Stimulated activated CD8-positive, alpha-beta memory T cell treated with anti-CD3 and anti-CD28 coated beads, Interleukin-12 subunit alpha, Interleukin-12 subunit beta, amount 100 ng/mL, for 1 hour (primary cell): ENCODE measurements at places on chromosomes 16 and 17.

DNA sequence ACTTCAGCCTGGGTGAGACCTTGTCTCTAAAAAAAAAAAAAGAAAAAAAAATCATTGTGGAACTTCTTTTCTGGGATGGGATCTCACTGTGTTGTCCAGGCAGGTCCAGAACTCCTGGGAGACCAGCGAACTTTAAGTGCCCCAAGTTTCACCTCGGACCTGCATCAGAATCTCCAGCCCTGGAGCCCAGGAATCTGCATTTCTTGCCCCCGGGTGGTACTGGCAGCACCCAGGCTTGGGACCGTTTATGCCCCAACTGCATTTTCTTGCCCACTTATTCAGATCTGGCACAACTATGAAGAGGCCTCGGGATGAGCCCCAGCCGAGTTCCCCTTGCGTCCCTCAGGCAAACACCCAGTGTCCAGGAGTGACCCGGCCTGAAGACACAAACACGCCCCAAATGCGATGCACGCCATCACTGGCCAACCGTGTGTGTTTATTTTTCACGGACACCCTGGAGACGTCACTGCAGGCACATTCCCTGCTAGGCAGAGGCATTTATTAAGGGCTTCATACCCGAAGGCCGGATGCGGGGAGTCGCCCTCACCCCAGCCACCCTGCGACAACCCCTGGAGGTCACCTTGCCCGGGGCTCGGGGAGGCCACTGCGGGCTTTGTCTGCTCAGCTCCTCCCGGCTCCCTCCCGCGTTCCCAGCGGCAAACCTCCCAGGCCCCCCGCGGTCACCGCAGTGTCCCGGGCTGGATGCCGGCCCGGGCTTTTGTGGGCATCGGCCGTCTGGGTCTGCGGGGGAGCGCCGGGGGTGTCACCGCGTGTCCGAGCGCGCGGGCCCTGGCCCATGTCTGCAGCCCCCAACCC lies 684 bp upstream of the SPIRE2 start:
- DNase-seq: no peak

DNA sequence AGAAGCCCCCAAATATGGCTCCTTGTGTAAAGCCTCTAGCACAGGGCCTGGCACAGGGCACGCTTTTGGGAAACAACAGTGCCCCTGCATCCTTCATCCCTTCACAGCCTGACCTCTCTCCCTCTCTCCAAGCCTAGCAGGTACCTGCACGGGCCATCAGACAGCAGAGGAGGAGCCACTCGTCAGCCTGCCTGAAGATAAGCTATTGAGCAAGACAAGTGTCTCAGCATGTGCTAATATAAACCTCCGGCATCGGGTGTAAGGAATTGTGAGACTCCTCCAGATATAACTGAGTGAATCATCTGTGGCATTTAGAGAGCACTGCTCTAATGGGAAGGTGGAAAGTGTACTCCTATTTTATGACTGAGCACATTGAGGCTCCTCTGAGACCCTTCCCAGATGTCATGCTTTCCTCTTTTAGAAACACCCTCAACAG lies 38.3 kb downstream of the TBX4 start:
- DNase-seq: no peak

- DNase-seq: no peak
Measured at GRCh38 chr16:89498839-89499238, 8.5 kb upstream of the ANKRD11 start.

DNA sequence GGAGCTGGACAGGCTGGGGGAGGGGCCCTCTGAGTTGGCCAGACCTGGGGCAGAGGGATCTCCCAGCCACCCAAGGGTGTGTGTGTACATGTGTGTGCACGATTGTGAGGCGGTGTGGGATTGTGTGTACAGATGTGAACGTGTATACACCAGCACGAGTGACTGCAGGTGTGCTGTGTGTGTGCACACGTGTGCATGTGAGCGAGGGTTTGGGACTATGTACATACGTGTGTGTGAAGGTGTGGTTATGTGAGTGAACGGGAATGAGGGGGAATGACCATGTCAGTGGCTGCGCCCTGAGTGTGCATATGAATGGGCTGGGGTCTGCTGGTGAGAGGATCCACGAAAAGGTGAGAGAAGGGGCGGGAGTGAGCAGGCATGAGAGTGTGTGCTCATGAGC lies 22.4 kb upstream of the TAC4 start:
- no peak for DNase-seq

DNA sequence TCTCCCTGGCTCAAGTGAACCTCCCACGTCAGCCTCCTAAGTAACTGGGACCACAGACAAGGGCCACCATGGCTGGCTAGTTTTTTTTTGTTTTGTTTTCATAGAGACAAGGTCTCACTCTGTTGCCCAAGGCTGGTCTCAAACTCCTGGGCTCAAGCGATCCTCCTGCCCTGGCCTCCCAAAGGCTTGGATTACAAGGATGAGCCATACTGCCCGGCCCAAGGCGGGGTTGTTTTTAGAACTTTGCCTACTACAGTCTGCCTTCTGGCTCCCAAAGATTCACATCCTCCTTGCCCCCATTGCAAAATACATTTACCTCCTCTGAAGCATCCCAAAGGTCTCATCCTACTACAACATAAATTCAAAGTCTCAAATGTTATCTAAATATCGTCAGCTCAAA lies 49.5 kb upstream of the PHOSPHO1 start:
- no peak for DNase-seq

DNA sequence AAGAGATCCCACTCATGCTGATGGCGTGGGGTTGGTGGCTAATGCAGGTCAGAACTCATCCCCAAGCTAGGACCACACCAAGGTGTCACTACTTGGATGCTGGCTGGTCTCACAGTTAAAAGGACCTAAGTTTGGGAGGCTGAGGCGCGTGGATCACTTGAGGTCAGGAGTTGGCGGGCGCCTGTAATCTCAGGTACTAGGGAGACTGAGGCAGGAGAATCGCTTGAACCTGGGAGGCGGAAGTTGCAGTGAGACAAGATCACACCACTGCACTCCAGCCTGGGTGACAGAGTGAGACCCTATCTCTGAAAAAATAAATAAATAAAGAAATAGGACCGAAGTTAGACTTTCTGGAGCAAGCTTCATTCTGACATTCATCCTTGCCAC lies 6.6 kb upstream of the CDC42EP4 start:
- DNase-seq: no peak

- no peak for DNase-seq
Measured at GRCh38 chr17:38918129-38918913, 7.1 kb upstream of the LASP1NB start.

- peak; percentile 79 for DNase-seq
Measured at GRCh38 chr17:63698886-63699637, 863 bp downstream of the LIMD2 start.

- DNase-seq: no peak
Measured at GRCh38 chr17:1460233-1460632, 4.2 kb upstream of the CRK start.

DNA sequence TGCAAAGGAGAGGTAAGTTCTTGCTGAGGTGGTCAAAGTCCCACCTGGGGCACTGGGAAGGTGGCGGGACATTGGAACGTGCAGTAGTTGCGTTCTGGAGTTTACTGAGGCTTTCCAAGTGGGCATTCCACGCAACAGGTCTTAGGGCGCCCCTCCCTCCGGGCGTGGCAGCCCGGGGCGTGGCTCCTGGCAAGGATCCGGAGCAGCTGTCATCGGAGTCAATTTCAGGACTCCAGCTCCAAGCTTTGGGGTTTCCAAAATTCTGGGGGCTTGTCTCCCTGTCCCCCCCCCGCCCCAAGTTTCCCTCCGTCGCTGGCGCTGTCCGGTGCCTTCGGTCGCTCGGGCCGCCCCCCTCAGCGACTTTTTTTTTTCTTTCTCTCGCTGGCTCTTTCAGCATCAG lies 43.1 kb upstream of the AMZ2 start:
- DNase-seq: no peak

GRCh38 chr17:17872547-17873345 lies 36.0 kb upstream of the SREBF1 start:
- no peak for DNase-seq

DNA sequence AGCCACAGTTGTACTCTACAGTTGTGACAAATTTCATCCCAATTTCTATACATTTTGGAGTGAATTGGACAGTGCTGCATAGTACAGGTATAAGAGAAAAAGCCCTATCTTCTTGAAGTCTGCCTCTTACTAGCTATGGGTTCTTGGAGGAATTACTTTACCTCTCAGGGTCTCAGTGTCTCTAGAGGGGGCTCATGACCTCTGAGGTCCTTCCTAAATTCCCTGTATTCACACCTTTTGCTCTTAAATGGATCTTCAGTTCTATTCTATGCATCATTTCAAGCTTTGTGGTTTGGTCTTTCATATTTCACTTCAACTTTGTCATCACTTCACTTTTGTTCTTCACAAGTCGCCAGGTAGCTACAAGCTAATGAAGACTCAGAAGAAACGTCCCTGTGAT lies 71.2 kb upstream of the ERCC4 start:
- no peak for DNase-seq

DNA sequence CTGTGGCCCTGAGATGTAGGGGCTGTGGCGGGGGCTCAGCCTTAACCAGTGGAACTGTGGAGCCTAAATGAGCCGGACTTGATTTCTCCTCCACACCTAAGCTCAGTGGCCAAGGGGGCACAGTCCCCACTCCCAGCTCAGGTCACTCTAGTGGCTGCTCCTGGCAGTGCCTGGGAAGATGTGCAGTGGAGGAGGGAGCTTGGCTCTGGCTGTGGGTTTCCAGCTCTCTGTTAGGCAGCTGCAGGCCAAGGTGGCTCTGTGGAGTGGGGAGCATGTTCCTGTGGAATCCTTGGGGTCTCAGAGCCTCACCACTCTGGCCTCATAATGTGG lies 76.3 kb downstream of the AMFR start:
- no peak for DNase-seq

- no peak for DNase-seq
Measured at GRCh38 chr17:57006040-57006439, 28.1 kb downstream of the SCPEP1 start.

DNA sequence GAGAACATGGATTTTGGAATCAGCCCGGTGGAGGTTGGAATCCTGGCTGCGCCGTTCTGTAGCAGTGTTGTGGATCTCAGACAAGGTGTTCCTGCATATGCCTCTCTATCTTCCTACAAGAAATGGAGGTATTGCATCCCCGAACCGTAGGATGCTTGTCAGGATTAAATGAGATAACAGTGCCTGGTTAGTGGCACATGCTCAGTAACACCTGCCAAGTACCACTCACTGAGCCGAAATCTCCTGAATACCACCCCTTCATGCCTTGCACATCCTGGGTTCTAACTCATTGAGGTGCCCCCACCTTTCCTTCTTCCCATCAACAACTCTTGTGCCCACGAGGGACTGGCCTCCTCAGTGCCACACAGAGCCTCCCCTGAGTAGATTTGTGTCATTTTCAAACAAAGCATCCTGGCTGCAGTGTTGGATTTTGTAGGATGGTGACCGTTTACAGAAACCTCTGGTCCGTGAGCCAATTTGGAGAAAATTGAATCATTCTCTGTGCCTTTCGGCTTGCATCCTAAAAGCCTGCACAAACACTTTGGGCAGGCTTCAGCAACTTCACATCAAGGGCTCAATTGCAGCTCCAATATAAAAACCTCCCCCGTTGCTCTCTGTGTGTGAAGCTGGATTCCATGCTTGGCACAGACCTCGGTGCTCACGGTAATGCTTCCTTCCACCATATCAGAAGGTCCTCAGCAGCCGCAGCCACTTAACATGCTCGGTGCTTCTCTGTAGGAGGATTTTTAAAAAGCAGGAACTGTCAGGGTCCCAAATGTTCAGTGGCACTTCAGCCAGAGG lies 84.2 kb downstream of the WWOX start:
- DNase-seq: no peak

GRCh38 chr16:19649980-19650379 lies 68.0 kb downstream of the KNOP1 start:
- DNase-seq: no peak

- DNase-seq: no peak
Measured at GRCh38 chr17:55421179-55421934, at the start of gene MMD. MMD (minus strand) TSS chr17:55421835; CDS start chr17:55421695, 140 bp downstream.

DNA sequence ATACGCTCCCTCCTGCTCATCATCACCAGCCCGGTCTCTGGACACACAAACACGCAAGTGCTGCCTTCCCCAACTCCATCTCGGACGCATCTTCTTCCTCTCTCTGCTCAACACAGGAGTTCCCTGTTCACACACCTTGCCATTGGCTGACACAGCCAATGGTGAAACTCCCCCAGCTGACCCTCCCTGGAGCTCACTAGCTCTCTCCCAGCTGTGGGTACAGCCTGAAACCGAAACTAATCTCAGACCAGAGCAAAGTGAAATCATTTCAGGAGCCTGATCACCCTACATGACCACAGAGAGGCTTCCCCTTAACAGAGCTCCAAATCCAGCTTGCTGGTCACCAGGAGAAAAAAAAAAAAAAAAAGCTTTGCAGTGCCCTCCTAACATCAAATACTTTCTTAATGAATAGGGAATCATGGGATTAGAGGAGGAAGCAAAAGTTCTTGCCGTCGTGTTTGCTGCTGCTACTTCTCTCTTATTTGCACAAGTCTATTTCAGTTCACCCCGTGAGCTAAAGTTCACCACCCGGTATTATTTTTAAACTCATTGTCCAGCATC lies 8.3 kb downstream of the CUEDC1 start:
- DNase-seq: no peak

- DNase-seq: no peak
Measured at GRCh38 chr16:85753559-85753958, 2.7 kb upstream of the C16orf74 start.

DNA sequence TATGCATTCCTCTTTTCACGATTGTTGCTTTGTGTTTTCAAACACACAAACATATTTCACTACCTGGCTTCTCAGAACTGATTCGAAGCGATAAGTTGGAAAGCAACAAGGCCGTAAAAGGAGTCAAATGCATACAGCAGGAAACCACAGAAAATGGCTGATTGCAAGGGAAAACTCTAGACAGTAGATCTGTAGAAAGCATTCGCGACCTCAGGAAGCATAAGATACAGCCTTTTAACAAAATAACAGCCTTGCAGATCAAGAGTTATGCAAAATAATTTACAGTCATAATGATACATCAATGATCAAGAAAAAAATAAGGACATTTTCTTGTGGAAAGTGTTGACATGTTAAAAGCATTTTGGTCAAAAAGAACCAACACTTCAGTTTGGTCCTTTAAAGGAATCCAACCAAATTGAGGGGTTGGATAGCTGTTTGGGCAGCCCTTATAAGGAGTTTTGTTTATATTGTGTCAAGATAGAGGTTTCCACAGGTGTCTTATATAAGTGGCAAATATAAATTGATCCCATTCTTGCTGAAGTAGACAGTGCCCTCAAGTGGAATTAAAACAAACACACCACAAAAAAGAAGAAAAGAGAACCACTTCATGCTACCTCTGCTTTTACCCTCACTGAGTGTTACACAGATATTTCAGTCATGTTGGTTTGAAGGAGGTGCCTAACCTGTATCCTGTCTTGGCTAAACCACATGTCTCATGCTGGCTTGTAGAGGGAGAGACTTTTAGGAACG lies 5.5 kb downstream of the CYLD start:
- no peak for DNase-seq

- DNase-seq: no peak
Measured at GRCh38 chr17:80729761-80730160, 185.1 kb downstream of the RPTOR start.

- DNase-seq: no peak
Measured at GRCh38 chr16:54633943-54634362, 296.7 kb upstream of the IRX5 start.

GRCh38 chr17:79796444-79796762 lies 474 bp downstream of the CBX8 start:
- no peak for DNase-seq
